NCI-H345 (cell line): ENCODE measurements at places on chromosomes 12 and 14.
A peak's percentile ranks its signal among the peaks of the same experiment; 100 is the strongest.

GRCh38 chr12:84247931-84248330 lies 664.7 kb downstream of the SLC6A15 start:
- DNase-seq = no peak

GRCh38 chr14:105499256-105500035 lies 8.4 kb downstream of the TEDC1 start:
- no peak for DNase-seq

GRCh38 chr14:49861699-49862088 lies 9.1 kb upstream of the NEMF start:
- peak; percentile 56 for DNase-seq

- DNase-seq = no peak
These were observed at the start of gene PMEL for GRCh38 chr12:55965941-55966407. Gene PMEL (minus strand): TSS chr12:55966042. CDS start chr12:55966011, 31 bp downstream.

DNA sequence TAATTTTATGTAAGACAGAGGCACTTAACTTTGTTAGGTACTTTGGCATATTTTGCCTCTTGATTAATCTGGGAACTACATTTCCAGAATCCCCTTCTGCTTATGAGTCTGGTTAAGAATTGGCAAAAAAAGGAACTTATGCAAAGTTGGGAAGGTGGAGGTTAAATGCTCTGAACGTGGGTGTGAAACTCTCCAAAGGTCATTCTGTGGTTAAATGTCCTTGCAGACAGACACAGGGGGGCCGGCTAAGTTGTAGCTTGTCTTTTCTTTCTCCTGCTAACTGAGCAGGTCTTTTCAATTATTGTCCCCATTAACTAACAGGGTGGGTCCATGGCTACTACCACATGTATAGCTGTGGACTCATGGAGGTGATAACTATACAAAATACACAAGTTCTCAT lies 248.6 kb upstream of the NOVA1 start:
- DNase-seq = no peak

- no peak for DNase-seq
These were observed 1.3 kb upstream of the C14orf39 start for GRCh38 chr14:60487211-60487610.

DNA sequence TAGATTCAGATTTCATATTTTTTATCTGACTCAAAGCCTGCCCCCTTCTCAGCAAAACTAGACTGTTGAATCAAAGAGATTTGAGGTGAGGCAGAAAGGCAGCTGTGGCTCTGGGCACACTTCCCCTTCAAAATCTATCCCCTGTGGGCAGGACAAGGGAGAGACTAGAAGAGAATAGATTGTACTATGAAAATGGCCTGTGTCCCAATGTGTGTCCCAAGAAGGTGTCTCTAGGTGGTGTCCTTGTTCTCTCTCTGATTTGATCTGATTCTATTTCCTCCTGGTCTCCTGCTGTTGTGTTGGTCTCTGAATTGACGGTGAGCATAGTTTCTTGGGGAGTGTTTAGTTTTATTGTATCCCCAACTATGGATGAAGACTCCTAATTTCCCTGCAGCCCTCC lies 565.8 kb upstream of the ATP2B1 start:
- DNase-seq = no peak

DNA sequence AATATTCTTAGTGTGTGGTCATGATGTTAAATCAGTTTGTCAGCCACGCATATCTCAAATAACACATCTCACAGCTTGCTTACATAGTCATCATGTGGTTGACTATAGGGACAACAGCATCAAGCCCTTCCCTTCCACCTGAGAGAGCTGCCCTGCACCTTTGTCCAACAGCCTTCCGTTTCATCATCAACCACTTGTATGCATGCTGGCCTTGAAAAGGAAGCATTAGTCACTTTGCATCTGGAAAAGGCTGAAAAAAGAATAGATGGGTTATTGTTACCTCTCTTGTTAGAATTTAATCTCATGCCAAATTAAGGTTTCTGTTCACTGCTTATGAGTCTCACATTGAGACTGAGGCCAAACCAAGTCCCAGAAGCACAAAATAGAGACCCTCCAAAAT lies 1586.5 kb upstream of the SEL1L start:
- DNase-seq = no peak

DNA sequence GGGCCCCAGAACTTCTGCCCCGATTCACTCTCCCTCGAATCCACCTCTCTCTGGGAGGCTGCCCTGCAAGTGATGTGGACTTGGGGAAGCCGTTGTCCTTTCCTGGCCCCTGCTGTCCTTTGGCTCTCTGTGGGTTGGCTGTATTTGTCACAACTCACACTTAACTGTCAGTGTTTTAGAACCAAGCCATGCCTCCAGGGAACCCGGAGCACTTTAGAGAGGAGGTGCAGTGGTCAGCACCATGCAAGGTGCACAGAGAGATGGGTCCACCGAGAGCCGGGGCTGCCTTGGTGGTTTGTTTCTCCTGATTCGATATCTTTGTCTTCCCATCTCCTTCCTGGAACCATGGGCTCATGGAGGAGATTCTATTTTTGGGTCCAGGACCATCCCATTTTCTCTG lies 129.5 kb upstream of the RTL1 start:
- DNase-seq = no peak

DNA sequence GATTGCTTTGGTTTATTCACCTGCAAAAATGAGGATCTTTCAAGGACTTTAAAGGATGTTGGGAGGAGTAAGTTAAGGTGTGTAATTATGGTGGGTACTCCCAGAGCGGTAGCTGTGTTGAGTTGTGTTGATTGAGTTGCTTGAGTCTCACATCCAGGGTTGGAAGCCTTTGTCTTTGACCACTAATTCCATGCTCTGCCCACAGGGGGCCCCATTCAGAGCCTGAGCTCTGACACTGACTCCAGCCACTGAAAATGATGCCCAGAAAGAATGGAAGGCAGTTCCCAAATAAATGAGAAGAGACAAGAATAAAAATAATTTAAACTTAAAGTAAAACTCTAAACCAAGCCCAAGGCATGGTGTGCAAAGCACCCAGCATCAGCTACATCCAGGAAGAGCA lies 237.4 kb upstream of the PWP1 start:
- no peak for DNase-seq

DNA sequence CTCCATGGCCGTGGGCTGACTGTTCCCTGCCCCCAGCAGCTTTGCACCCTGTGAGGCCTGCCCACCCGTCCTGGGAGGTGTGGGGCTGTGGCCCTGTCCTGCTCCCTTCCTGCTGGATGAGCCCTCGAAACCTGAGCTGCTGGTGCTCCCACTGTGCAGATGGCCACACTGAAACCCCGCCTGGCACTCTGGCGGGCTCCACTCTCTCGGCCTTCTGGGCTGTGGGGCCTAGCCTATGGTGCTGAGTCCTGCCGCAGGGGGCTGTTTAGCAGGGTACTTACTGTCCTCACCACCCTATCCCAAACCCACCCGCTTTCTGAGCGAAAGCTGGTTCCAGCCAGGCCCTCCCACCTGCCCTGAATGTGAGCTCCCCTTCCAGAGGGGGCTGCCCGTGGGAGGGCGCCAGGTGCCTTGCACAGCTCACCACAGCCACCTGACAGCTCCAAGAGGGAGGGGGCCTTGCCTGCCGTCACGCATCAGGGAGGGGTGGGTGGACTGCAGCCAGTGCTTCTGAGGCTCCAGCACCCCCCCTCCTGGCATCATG lies 7.3 kb downstream of the SLC25A47 start:
- DNase-seq = peak; percentile 66

GRCh38 chr14:66662374-66662773 lies 154.4 kb downstream of the GPHN start:
- no peak for DNase-seq

DNA sequence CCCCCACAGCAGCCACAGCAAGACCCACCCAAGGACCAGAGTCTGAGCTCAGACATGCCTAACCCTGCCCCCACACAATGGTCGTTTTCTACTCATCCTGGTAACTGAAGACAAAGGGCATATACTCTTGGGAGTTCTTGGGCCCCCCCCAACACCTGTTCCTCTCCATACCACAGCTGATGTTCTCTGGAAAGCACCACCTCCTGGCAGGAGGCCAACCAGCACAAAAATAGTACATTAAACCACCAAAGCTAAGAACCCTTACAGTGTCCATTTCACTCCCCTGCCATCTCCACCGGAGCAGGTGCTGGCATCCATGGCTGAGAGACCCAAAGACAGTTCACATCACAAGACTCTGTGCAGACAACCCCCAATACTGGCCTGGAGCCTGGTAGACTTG lies 80.6 kb upstream of the DAAM1 start:
- peak; percentile 58 for DNase-seq

DNA sequence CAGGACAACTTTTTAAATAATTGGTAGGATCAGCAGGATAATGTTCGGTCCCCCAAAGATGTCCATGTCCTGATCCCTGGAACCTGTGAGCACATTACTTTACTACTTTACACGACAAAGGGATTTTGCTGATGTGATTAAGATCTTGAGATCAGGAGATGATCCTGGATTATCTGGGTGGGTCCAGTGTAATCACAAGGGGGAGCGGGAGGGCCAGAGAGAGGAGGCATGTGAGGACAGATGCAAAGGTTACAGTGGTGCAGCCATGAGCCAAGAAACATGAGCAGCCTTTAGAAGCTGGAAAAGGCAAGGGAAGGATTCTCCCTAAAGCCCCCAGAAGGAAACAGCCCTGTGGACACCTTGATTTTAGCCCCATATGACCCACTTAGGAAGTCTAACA lies 33.1 kb downstream of the KCNK10 start:
- no peak for DNase-seq

GRCh38 chr12:112995008-112995407 lies 16.7 kb downstream of the OAS2 start:
- no peak for DNase-seq

DNA sequence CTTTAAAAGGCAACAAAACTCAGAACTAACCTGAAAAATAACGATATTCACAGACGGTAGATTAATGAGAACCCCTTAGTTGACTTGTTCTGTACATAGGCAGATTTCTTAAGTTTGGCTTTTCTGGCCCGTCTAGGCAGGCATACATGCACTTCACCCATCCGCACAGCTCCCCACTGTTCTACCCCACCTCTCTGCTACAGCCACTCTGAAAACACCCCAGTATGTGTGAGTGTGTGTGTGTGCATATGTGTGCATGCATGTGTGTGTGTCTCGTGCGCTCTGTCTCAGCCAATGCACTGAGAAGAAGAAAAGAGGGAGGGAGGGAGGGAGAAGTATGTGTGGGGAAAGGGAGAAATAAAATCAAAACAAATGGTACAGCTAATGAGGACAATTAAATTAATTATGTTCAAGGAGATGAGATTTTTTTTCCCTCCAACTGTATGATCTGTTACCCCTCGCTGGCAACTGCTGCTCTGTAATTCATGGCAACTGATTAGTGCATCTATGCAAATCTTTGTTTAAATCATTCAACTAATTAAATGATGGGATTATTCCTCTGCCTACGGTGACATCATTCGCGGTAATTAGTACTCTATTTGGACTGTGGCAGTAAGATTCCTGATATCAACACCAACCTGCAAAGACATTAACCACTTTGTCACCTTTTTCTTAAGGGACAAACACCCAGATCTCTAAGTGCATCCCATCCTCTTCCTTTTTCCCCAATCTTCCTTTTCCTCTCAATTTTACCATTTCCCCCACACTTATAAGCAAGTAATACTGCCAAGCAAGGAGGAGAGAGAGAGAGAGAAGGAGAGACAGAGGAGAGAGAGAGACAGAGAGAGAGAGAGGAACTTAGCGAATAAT lies 2.2 kb upstream of the LMO3 start:
- peak; percentile 70 for DNase-seq

- peak; percentile 69 for DNase-seq
These were observed 678 bp downstream of the RPS6KA5 start for GRCh38 chr14:91059576-91060350.

GRCh38 chr12:10113075-10113474 lies 14.3 kb upstream of the CLEC1A start:
- DNase-seq = no peak

DNA sequence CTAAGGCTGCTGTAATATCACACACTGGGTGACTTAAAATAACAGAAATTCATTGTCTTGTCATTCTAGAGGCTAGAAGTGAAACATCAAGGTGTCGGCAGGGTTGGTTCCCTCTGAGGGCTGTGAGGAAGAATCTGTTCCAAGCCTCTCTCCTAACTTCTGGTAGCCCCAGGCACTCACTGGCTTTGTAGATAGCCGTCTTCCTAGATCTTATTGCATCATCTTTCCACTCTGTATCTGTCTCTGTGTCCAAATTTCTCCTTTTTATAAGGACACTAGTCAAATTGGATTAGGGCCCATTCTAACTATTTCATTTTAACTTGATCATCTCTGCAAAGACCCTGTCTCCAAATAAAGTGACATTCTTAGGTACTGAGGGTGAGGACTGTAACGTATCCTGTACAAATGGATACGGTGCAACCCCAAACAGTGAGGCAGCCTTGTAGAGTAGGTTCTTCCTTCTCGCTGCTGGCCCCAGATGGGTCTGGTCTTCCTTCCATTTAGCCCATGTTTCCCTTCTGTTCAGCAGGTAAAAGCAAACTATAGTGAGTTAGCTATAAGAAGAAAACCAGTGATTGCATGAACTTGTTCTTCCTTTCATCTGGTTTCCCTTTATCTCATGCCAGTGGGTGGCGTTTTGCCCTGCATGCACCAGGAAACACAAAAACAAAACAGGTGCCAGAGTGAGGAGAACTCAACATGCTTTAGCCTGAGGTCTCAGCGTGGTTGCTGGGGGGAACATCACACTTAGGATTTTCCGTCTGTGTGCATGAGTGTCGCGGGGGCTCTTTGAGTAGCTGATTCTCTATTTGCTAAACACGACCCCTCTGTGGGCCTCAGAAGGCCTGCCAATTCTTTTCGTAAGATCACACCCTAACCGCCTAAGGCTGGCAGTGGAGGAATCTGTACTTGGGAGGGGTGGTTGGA lies 19.5 kb downstream of the TTC9 start:
- peak; percentile 18 for DNase-seq

GRCh38 chr14:77985211-77985615 lies 185.0 kb upstream of the NRXN3 start:
- DNase-seq = no peak

DNA sequence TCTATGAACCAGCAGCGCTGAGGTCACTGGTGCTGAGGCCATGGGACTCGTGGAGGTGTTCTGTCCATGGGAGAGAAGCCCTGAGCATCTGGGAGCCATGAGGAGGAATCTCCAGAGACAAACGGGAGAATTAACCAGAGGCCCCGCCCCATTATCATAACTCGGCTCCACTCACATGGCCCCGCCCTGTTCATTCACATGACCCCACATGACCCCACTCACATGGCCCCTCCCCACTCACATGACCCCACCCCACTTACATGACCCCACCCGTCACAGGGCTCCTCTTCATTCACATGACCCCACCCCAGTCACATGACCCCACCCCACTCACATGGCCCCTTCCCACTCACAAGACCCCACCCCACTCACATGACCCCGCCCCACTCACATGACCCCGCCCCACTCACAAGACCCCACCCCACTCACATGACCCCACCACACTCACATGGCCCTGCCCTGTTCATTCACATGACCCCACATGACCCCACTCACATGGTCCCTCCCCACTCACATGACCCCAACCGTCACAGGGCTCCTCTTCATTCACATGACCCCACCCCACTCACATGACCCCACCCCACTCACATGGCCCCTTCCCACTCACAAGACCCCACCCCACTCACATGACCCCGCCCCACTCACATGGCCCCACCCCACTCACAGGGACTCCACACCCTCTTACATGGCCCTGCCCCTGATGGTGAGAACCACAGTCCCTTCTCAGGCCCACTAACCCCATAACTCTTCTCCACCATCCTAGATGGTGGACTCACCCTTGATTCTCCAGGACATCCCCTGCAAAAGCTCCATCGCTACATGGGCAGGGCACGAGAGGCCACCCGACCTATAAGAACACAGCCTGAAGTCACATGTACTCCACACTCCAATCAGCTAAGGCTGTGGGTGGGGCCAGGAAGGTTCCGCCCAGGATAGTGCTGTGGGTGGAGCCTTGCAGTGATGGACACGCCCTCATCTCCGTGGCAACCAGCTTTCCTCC lies 151.1 kb upstream of the SFSWAP start:
- DNase-seq = no peak
